ENCODE measurements at places on chromosomes 4 and X.

GRCh38 chr4:81694176-81694913, 222.6 kb upstream of the RASGEF1B start:
- no peak for DNase-seq

DNA sequence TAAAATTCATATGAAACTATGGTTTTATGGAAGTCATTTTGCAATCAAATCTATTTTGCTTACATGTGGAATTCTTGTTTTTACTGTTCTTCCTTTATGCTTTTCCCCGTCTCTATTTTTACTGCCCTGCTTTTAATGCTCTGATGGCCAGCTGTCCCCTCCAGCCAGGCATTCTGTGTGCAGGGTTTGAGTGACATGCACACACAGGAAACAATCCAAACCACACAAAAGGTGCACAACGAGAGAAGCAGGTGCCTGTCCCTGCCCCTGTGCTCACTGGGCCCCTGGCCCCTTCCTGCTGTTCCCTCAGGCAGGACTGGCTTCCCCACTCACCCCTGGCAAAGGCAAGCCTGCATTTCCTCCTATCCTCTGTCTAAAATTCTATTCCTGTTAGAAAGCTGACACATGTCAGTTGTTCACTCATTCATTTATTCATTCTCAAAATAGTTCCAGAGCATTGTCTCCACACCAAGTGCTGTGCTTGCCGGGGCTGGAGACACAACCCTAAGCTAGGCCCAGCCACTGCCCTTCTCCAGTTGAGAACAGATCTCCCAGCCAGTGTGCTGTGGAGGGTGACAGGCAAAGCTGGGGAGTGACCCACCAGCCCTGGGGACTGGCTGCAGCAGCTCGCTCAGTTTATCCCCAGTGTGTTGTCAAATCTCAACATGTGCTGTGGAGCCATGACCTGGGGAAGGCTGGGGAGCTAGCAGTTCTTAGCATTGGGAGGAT, 346.3 kb downstream of the FBXW7 start:
- DNase-seq: peak; percentile 91

DNA sequence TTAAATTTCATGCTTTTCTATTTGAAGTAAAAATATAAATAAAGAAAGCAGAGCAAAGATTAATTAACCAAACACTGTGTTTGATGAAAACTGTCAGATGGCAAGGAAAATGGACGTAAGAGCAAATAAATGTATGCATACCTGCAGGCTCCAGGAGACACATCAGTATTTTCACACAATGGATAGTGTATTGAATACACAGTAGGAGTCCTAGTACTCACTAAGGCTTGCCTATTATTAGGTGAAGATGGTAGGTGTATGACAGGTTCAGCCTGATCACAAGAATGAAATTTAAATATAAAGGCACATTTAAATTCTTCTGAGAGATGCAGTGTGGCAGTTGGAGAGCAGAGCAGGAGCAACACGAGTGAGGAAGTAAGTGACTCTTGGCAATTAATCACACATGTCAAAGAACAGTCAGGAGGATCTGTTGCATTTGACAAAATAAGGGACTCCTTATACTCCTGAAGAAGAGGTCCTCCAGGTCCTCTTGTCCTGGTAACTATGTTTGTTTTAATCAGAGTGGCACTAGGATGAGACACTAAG, 106.0 kb upstream of the NDST4 start:
- peak; percentile 35 for DNase-seq

- DNase-seq: no peak
These were observed 332.5 kb upstream of the TRAM1L1 start for GRCh38 chr4:117417856-117418255.

- peak; percentile 17 for DNase-seq
These were observed 103.6 kb upstream of the BCOR start for GRCh38 chrX:40201329-40201885.
